ENCODE measurements at places on chromosomes 12 and 14.

GRCh38 chr14:76228138-76228537, 76.4 kb downstream of the GPATCH2L start:
- DNase-seq, result no peak

- no peak for DNase-seq
These were observed 28.7 kb downstream of the TSPAN9 start for GRCh38 chr12:3105690-3106479.

DNA sequence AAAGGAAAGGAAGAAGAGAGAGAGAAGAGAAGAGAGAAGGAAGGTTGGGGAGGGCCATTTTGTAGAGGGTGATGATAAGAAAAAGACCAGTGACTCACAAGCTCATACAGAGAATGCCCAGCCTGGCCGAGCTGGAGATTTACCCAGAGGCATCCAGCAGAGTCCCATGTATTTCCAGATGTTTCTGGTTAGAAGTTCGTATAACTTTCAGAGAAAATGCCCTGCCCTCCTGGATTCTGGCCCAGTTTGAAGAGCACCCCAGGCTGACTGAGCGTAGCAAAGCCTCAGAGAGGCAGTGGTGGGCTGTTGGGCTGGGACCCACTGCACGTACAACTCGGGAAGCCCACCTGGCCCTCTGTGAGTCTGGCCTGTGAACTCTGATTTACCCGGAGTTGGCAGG, 221.8 kb downstream of the SLC41A2 start:
- DNase-seq, result no peak

DNA sequence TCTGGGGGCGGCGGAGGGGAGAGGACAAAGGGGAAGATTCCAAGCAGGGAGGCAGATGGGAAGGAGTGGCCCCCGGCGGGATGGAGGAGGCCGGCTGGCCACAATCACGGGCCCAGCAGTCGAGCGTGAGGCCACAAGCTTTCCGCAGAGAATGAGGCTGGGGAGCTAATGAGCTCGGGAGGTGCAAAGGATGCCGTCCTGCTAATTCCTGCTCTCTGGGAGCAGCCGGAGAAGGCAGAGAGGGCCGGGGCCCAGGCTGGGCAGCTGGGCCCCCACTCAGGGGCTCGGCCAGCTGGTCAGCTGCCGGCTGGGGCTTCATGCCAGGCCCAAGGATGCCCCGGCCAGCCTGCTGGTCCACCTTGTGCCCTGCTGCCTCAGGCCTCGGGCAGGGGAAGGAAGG, 98.1 kb upstream of the LHX5 start:
- DNase-seq, result no peak
